Cardiac septum (tissue), 1 donor: ENCODE measurements at places on chromosomes 11 and 22.

DNA sequence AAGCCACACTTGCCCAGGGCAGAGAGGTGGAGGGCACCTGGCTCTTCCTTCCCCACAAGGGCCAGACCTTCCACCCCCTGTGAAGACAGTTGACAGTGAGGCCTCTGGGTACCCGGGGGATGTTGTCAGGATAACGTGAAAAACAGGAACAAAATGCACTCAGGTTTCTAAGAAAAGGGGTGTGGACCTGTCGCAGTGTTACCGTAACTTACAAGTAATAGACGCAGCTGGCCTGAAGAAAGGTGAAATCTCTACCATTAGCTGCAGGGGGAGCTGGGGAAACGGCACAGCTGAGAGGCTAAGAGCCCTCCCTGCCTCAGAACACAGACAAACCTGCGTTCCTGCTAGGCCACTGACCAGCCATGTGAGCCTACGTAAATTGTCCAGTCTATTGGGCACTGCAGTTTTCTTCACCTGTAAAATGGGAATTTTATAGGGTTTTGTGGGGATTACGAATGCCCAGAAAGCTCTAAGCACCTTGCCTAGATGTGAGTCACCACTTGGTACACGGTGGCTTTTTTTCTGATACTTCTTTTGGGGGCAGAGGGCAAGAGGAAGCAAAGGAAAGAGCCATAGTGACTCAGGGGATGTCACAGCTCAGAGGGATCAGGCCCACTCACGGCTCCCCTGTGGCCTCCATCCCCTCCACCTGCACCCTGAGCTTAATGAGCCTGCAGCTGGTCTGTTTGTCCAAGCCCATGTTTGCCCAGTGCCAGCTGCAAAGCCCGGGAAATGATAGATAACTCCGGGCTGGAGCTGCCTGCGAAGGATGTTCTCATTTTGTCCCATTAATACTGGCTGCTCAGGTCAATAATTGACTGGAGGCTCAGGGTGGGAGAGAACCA lies 18.4 kb upstream of the CABP7 start:
- no peak for DNase-seq

- no peak for DNase-seq
Observed at GRCh38 chr22:47033648-47034000, 271.2 kb downstream of the TBC1D22A start.

DNA sequence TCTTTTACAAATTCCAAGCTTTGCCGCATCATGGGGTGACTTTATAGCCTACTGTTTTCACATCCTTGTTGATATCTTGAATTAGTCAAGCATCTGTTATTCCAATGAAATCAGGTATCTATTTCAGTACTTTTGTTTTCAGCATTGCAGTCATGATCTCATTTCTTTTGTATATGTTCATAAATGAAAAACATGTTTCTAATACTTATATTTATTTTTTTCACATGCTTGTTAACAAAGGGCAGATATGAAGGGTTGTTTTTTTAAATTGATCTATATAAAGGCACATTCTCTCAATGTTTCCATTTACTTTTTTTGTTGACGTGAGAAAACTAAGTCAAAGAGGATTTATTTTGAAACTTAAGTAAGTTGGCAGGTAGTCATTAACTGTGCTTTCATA lies 964.8 kb downstream of the JRKL start:
- no peak for DNase-seq

DNA sequence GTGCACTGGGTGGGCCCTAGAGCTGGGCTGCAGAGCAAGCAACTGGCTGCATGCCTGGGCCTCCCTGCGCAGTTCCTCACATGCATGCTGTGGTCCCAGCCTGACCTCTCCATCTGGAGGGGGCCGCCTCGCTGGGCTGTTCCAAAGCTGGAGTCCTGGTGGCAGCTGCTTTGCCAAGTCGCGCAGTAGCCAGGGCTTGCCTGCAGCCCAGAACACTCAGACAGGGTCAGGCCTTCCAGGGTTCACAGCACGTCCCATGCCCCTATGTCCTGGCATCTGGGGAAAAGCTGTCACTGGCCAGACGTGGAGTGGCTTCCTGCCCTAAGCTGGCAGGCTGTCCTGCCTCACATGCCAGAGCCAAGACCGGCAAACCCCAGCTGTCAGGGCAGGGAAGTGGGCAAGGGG lies 16.5 kb upstream of the CDC42EP2 start:
- peak; percentile 87 for DNase-seq

DNA sequence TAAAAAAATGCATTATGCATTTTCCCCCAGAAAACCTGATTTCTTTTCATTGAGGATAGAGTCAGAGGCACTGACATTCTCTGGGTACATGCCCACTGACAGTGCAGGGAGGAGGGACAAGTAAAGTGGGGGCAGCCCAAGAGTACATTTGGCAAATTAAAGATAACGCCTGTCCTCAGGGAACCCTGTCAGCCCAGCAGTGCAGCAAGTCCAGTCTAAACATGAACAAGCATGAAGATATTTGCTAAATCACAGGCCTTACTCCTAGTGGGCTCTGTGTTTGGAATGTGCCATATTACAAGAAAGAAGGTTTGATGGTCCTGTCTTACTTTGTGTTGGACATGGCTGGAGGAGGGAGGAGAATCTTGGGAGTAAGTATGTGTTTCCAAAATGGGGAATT lies 37.9 kb downstream of the AMOTL1 start:
- no peak for DNase-seq
